ENCODE measurements at places on chromosomes 4 and X.

DNA sequence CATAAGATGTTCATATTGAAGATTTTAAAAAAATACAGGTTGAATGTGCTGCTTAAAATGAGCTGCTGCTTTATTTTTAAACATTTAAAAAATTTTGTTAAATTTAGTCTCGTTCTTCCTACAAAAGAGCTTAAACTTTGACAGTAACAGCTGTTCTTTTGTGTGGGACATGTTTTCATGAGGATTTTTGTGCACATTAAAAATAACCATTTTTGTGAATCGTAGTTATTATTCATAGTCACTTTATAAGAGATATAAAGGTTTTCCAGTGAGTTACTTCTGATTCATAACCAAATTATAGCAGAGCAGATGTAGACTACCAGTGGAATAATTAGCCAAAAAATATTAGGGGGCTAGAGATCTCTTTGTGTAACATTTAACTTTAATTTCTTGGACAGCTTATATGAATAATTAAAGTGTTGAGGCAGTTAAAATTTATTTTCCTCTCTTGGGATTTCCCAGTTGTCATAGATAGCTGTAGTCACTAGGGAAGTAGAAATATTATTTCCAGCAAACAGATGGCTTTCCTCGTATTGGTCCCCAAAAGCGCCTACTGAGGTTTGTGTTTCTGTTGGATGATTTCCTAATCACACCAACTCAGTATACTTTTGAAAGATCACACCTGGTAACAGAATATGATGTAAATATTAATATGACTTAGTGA lies 24.2 kb downstream of the RBPJ start:
- DNase-seq: no peak

GRCh38 chr4:82889287-82889686 lies 1.7 kb downstream of the SEC31A start:
- no peak for DNase-seq

DNA sequence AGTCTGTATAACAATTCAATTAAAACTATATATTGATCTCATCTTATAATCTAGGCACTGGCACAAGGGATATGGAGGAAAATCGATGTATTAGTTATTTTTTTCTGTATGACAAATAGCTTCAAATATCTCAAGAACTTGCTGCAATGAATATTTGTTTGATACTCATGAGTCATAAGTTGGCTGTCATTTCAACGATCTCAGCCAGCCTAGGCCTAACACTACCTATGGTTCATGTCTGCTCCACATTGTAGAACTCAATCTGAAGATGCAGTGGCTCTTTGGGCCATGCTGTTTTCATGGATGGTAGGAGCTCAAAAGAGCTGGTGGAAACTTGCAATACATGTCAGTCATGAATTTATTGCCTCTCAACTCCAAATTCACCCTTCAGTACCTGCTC lies 44.7 kb downstream of the MAGEB17 start:
- no peak for DNase-seq

DNA sequence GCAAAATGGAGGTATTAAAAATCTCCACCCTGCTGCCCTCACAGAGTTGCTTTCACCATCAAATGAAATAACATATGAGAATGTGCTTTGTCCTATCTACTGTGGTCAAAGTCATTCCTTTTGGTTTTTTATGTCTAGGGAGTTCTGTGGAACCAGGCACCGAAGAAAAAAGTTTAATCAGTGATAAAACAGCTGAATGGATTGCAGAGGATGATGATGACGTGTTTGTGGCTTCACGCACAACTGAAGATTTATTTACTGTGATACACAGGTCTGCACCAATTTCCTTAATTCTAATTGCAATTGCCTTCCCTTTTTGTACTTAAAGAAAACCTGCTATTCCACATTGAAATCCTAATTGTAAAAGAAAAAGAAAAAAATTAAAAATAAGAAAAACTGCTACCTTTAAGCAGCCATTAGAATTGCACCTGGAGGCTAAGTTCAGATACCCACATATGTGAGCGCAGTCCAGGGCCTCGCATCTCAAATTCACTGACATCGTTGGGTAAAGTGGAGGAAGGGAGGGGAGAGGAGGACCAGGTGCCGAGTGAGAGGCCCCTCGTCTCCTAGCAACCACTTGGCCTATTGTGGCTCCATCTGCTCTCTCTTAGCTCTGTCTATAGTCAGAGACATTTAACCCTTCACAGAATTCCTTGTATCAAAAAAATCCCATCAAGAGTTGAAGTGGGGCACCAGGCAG lies 10.5 kb upstream of the RTL5 start:
- DNase-seq: no peak

- no peak for DNase-seq
These were observed 90.8 kb downstream of the SHISA3 start for GRCh38 chr4:42488114-42488513.

- DNase-seq: no peak
These were observed 239.2 kb upstream of the GRID2 start for GRCh38 chr4:92064574-92064973.

DNA sequence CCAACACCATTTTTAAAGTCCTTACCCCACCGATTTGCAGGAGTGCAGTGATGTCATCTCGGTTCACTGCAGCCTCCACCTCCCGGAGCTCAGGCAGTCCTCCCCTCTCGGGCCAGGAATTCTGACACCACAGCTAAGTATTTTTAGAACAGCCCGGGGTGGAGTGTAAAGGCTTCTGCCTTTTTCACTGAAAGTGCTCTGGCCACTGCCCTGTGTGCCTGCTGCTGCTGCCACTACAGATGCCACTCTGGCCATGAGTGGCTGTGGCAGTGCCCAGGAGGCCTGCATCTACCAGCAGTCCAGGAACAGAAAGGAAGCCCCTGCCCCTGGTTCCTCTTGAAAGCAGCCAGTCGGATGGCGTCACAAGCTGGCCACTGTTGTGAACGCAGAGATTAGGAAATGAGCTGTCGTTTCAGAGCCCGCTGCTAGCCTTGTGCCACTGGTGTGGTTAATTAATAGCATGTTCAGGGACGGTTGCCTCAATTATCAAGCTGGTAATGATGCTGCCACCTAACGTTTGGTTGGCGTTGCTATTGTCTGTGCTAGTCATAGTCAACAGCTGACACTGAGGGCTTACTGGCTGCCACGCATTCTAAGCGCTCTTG lies 23.6 kb upstream of the TBC1D14 start:
- no peak for DNase-seq

DNA sequence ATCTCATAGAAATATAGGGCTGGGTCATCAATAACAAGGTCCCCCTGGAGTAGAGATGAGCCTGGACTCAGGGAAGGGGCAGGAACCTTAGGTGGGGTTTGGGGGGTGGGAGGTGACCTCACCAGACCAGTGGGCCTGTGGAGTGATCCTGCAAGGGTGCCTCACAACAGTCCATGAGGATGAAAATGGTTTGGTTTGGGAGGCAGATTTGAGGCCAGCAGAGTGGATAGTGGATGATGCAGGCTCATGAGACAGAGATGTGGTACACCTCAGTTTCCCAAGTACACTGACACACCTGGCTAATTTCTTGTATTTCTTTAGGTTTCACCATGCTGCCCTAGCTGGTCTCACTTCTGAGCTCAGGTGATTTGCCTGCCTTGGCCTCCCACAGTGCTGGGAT lies 18.1 kb upstream of the TRIM60 start:
- no peak for DNase-seq

- DNase-seq: no peak
These were observed 1540.5 kb downstream of the C4orf33 start for GRCh38 chr4:130636486-130636885.

GRCh38 chr4:104677116-104677515 lies 182.4 kb upstream of the CXXC4 start:
- DNase-seq: no peak

- no peak for DNase-seq
These were observed 12.4 kb downstream of the PLP1 start for GRCh38 chrX:103789004-103789403.

DNA sequence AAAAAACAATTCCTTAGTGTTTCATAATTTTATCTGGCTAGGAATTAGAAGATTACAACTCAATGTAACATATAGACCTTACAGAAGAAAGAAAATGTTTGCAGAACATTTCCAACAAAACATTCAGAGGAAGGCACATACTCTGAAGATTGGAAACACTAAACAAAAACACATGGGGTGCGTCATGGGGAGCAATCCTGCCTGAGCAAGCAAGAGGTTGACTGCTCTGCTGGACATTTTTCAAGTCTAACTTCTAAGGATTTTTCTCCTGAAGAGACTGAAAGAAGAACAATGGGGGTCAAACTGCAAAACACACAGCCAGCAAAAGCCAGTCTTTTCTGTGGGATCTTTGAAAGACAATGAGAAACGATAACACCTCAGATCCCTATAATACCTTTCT lies 182.8 kb downstream of the GUCY2F start:
- no peak for DNase-seq

GRCh38 chr4:55346851-55347255 lies 811 bp downstream of the SRD5A3 start:
- no peak for DNase-seq

All from T follicular helper cell (primary cell).